Hindlimb muscle (tissue), 1 donor: ENCODE measurements at places on chromosomes 2 and 18.
A peak's percentile ranks its signal among the peaks of the same experiment; 100 is the strongest.

DNA sequence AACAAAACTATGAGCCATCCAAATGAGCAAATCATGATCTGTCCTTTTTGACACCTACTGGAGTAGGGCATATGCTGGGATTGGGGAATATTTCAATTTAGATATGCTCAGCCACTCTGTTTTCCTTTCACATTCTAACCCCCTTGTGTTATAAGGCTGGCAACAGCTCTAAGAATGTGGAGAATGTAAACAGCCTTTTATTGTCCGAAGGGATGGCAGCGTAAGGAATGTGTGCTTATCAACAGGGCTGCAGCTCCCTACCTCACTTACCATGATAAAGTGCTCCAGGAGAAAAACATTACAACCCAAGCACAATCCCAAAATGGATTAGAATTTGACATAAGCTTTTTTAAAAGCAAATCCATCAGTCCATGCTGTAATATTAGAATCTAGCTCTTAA is 2.2 kb downstream of the NXPH2 start:
- no peak for DNase-seq

DNA sequence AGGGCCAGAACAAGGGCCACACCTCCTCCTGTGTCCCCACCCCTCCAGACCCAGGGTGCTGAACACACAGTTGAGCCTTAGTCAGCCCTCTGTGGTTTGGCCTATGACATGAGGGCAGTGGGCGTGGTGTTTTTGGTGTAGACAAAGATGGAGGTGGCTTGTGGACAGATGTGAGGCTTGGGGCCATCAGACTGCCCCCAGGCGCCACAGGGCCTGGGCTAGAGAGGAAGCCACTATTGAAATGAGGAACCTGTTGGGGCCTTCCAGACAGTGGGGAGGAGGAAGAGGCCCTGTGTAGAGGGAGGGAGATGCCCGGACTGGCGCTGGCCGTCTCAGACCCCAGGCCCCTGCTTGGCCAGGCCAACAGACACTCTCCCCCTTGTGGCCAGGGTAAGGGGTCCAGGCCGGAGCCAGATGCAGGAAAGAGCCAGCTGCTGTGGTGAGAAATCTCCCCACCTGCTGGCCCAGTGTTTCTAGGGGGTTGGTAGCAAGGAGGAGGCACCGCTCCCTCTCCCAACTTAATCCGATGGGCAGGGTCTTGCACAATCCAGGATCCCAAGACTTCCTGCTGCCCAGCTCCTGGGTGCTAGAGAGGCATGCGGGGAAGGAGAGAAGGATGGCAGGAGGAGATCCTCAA is 53.8 kb downstream of the SMAD7 start:
- DNase-seq, result no peak

DNA sequence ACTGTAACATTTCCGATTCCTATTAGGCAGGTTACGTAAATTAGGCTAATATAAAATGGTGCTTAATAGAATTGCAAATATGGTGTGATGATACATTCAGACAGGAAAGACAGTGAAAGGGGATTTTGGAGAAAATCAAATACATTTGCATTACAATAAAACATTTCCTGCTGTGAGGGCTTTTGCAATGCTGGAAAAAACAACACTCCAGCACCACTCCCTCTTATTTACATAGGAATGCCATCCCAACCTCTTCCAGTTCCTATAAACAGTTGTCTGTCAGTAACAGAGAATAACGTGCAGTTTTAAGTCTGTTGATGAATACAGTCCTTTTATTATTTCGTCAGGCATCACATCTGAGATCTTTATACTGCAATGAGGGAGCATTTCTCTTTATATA is 298.8 kb upstream of the FANCL start:
- no peak for DNase-seq

GRCh38 chr2:45141883-45142866 is 132.9 kb upstream of the SIX2 start:
- no peak for DNase-seq

DNA sequence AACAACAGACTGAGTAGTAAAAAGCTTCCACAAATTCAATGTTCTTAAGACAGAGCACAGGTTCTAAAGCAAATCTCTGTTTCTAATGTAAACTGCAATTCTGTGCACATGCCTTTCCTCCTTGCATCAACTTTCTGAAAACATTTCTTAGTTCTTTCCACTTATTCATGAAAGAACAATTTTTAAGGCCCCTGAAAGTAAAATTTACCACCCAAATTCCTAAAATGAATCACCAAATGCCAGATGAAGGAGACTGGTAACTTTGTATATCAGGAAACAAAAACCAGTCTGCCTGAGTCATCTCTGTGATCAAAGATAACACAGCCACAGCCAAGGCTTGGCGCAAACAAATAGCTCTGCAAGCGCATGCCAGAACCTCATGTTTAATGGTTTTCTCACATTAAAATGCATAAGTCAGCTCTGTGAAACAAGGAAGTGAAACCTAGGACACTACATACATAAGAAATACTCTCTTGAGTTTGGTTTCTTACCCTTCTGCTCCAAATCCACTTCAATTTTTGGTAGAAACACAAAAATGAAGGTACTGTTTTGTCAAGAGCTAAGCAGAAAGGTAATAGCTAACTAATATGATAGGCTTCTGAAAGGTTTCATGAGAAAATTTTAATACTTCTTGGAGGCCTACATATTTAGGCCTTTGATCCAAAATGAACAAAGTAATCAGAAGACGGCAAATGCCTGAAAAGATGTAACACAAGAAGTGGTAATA is 169.4 kb downstream of the THADA start:
- peak; percentile 43 for DNase-seq
